ENCODE measurements at places on chromosomes 7 and 10.

DNA sequence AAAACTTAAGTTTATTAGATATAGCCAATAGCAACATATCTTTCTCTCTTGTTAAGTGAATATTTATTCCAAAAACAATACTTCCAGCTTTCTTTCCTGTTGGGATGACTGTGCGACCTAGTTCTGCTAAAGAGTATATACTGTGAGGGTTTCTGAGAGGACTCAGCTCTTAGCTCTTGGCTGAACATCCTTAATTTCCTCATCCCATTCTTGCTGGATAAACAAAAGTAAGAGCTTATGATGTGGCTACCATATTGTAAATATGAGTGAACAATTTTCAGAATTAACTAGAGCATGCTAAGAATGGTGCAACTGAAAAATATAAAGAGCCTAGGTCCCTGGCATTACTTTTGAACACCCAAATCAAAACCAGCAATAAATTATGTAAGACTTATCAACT, 279.5 kb upstream of the GNAI1 start:
- no peak for DNase-seq

GRCh38 chr10:3197348-3198003, 24.9 kb upstream of the PITRM1 start:
- DNase-seq = peak; percentile 25

GRCh38 chr10:88835096-88835909, 16.3 kb downstream of the ANKRD22 start:
- DNase-seq = peak; percentile 74

GRCh38 chr10:43192884-43193283, 54.6 kb downstream of the CSGALNACT2 start:
- DNase-seq = no peak

- no peak for DNase-seq
Observed at GRCh38 chr10:116038259-116038658, 234.7 kb downstream of the GFRA1 start.

GRCh38 chr7:35571611-35572240, 123.2 kb downstream of the HERPUD2 start:
- no peak for DNase-seq

- DNase-seq = no peak
Observed at GRCh38 chr7:112188257-112188656, 17.9 kb downstream of the DOCK4 start.

DNA sequence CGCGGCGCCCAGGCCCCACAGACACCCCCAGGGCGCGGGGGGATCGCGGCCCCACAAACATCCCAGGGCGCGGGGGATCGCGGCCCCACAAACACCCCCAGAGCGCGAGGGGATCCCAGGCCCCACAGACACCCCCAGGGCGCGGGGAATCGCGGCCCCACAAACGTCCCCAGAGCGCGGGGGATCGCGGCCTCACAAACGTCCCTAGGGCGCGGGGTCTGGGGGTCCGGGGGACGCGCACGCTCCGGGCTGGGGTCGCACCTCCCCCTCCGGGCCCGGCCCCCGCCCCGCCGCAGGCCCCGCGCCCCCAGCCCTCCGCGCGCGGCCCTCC, 382 bp downstream of the DIP2C start:
- DNase-seq = no peak

DNA sequence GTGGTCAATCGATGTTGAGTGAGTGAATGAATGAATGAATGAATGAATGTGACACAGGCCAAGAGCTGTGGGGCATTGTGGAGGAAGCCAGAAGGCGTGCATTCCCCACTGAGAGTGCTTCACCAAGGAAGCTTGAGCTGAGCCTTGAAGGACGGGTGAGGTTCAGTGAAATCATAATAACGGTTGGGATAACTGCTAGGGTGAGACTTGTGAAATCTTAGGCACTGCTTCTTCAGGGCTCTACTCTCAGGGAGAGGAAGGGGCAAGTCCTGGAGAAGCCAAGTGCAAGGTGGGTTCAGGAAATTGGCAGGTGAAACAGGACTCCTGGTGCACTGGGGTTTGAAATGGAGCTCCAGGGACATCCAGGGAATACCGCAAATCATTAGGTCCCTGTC, 23.7 kb upstream of the PRKAG2 start:
- DNase-seq = no peak

GRCh38 chr10:119531067-119531466, 11.5 kb downstream of the RGS10 start:
- DNase-seq = no peak
